T-helper 2 cell treated with Interferon-gamma antibody and Interleukin-4, amounts not matched to agents 5 μg/mL and 100 μg/mL, for 36 hours (primary cell): ENCODE measurements at places on chromosomes 5 and 9.

- H3K4me3 ChIP-seq: no peak overlapping the region
- H3K27me3 ChIP-seq: no peaks in the 10 kb centered on the region
- DNase-seq: no peak
- peaks cover 2% of the 10 kb centered on the region for H3K4me1 ChIP-seq
- peaks cover 40% of the 10 kb centered on the region for H3K36me3 ChIP-seq
These were observed 30.7 kb downstream of the DHX29 start for GRCh38 chr5:55276771-55277170.

DNA sequence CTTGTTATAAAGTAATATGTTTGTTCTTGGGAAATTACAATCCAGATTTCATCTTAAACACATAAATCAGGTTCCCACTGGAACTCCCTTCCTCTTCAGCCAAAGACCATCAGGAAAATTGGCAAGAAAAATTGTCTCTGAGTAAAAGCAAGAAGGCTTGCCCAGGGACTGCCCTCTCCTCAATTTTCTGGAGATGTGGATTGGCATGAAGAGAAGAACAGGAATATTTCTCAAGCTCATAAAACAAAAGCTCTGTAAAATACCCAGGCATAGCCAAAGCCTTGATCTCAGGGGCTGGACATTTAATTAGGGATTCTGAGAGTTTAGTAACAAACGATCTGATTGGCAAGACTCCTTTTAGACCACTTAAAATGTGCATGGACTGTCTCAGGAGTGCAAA lies 223.4 kb downstream of the ZNF608 start:
- no peaks in the 10 kb centered on the region for H3K36me3 ChIP-seq
- no peaks in the 10 kb centered on the region for H3K4me1 ChIP-seq
- H3K4me3 ChIP-seq: no peak overlapping the region
- H3K27ac ChIP-seq: no peak overlapping the region
- DNase-seq: no peak

DNA sequence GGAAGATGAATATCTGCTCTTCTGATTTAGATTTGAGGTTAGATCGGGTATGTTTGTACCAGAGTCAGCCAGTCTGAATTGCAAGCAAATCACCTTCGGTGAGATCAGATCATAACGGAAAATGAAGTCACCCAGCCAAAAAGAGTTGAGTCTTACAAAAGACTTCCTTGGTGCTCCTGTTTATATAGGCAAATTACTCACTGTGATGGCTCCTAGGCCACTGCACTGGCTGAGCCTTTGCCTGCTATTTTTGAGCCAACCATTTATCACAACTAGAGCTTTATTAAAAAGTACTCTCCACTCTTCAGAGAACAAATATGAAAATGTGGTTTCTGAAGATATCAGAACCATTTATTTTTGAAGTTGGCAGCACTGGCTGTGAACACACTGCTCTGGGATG lies 277.7 kb upstream of the PCSK5 start:
- no peak overlapping the region for H3K27ac ChIP-seq
- no peaks in the 10 kb centered on the region for H3K36me3 ChIP-seq
- H3K4me3 ChIP-seq: no peak overlapping the region
- no peaks in the 10 kb centered on the region for H3K4me1 ChIP-seq
- DNase-seq: no peak

- no peaks in the 10 kb centered on the region for H3K4me1 ChIP-seq
- no peak overlapping the region for H3K4me3 ChIP-seq
- no peak for DNase-seq
- H3K27me3 ChIP-seq: no peaks in the 10 kb centered on the region
- no peaks in the 10 kb centered on the region for H3K36me3 ChIP-seq
- H3K27ac ChIP-seq: no peak overlapping the region
These were observed 1763.7 kb downstream of the EFNA5 start for GRCh38 chr5:105907016-105907415.

DNA sequence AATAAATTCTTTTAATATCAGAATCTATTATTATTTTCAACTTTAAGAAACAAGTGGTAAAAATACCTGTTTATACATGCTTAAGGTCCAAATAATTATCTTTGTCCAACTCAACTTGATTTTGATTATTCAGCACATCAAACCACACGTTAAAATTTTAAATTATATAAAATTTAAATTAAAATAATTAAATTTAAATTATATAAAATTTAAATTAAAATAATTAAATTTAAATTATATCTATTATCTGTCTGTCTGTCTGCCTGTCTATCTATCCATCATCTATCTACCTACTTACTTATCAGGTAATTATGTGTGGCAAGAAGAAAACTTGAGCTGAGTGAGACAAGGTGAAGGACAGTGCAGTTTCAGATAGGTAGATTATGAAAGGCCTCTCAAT lies 605.3 kb upstream of the RIOK2 start:
- DNase-seq: no peak
- H3K27me3 ChIP-seq: no peaks in the 10 kb centered on the region
- H3K27ac ChIP-seq: no peak overlapping the region
- H3K36me3 ChIP-seq: no peaks in the 10 kb centered on the region
- H3K4me1 ChIP-seq: no peaks in the 10 kb centered on the region

DNA sequence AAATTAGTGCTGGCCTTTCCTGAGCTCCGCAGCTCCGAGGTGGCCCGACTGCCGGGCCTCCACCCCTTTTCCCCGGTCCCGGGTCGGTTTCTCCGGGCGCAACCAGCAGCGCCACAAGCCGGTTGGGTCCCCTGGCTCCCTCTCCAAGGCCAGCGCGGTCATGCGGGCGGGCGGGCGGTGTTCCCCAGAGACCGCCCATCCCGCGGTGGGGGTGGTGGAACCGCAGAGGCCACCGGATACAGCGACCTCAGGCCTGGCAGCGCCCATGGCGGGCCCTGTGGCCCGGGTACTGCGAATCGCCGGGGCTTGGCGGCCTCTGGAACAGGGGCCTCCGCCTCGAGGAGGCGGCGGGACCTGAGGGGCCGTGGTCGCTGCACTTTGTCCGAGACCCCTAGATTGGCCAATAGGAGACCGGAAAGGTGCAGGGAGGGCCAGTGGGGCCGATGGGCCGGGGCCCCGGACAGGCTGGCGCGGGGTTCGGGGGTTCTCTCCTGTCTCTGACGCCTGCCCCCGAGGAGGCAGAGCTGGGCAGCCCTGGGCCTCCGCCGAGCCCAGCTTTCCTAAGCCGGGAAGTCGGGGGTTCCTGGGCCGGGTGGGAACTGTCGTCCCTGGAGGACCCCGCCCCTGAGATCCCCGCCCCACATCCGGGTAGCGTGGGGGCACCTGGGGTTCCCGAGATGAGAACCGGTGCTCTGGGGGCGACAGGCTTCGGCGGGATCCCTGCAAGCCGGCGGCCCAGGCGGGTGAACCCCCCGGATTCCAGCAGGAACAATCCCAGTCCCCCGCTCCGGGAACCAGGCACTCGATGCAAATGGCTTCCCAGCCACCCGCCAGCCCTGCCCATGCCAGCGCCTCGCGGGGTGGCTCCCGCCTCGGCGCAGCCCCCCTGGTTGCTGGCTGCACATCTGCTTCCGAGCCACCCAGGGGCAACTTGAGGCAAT lies 293.9 kb downstream of the ZSWIM6 start:
- no peaks in the 10 kb centered on the region for H3K4me1 ChIP-seq
- peaks cover 43% of the 10 kb centered on the region for H3K27me3 ChIP-seq
- H3K36me3 ChIP-seq: no peaks in the 10 kb centered on the region
- H3K4me3 ChIP-seq: no peak overlapping the region
- no peak overlapping the region for H3K27ac ChIP-seq

GRCh38 chr9:98771209-98771874 lies 25.0 kb downstream of the ANKS6 start:
- no peak for DNase-seq
- no peaks in the 10 kb centered on the region for H3K4me1 ChIP-seq
- no peaks in the 10 kb centered on the region for H3K36me3 ChIP-seq
- H3K4me3 ChIP-seq: no peak overlapping the region
- H3K27ac ChIP-seq: no peak overlapping the region

DNA sequence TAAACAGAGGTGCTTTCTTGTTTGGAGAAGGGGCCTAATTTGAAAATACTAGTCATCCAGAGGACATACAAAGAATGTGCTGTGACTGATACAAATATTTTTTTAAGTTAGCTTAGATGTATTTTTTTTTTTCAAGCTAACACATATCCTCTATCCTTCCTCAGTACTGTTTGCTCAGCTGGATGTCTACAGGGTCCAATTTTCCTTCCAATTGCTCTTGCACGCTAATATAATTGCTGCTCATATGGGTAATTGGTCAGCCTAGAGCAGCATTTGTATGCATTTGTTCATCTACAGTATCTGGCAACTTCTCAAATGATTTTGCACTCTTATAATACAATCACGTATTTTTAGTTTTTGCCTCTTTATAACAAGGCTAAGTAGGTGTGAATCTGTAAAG lies 84.7 kb downstream of the ZDHHC21 start:
- H3K4me1 ChIP-seq: no peaks in the 10 kb centered on the region
- no peaks in the 10 kb centered on the region for H3K27me3 ChIP-seq
- no peak overlapping the region for H3K4me3 ChIP-seq
- H3K27ac ChIP-seq: no peak overlapping the region

- no peaks in the 10 kb centered on the region for H3K27me3 ChIP-seq
- H3K4me3 ChIP-seq: no peak overlapping the region
- H3K4me1 ChIP-seq: no peaks in the 10 kb centered on the region
These were observed 113.4 kb downstream of the FBN2 start for GRCh38 chr5:128424646-128425045.

DNA sequence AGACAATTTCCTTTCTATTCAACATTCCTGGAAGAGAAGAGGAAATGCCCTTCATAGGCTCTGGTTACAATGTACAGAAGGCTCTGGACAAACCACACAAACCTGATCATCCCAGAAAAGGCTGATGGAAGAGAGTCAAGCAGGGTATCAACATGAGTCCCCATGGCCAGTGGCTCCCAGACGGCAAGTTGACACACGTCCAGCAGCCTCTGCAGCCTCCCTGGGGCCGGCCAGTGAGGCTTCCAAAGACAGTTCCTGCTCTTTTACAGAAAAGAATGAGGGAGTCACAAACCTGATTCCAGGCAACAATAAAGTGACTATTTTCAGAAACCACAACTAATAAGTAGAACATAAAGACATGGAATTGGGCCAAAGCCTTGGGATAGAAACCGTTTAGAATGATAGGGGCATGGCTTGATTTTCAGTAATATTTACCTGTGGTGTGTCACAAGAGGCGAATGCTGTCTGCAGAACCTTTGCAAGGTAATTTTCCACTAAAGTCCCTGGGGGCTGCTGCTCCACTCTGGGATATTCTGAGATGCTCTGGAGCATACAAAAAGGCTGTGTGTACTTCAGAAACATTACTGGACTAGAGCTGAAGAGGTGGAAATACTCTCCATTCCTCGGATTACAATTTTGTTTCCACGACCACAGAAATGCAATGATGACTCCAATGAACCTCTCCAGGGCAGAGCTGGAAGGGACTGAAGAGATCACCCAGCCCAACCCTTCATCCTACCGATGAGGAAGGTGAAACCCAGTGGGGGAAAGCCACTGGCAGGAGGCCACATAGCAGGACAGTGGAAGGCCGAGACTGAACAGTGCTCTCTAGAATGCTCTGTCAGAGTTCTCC lies 10.4 kb downstream of the MED27 start:
- H3K27me3 ChIP-seq: no peaks in the 10 kb centered on the region
- peaks cover 2% of the 10 kb centered on the region for H3K4me1 ChIP-seq
- no peak overlapping the region for H3K4me3 ChIP-seq
- no peak for DNase-seq

GRCh38 chr5:133048993-133049725 lies 2.7 kb upstream of the HSPA4 start:
- H3K36me3 ChIP-seq: peaks cover 5% of the 10 kb centered on the region
- H3K27me3 ChIP-seq: no peaks in the 10 kb centered on the region
- H3K4me1 ChIP-seq: peaks cover 10% of the 10 kb centered on the region
- H3K27ac ChIP-seq: no peak overlapping the region

DNA sequence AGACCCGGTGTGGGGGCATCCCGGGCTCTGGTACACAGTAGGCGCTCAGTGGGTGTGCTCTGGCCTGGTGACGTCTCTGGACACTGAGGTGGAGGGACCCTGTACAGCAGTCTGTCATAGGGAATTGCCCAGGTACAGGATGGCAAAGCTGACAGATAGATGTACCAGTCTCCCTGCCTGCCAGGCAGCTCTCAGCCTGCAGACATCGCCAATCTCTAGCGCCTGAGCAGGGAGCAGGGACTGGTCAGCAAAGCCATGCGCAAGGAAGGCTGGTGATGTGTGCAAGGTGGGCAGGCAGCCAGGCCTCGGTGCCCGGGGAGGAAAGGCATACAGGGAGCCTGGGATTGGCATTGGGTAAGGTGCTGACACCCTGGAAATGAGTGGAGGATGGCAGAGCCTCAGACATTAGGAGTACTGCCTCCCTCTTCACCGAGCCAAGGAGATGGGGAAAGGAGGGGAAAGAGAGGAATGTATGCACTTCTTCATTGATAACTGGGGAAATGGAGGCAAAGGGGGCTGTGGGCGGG lies 33.9 kb upstream of the BRD3 start:
- no peak overlapping the region for H3K27ac ChIP-seq
- H3K4me1 ChIP-seq: no peaks in the 10 kb centered on the region
- no peaks in the 10 kb centered on the region for H3K27me3 ChIP-seq
- H3K4me3 ChIP-seq: no peak overlapping the region
- DNase-seq: no peak

DNA sequence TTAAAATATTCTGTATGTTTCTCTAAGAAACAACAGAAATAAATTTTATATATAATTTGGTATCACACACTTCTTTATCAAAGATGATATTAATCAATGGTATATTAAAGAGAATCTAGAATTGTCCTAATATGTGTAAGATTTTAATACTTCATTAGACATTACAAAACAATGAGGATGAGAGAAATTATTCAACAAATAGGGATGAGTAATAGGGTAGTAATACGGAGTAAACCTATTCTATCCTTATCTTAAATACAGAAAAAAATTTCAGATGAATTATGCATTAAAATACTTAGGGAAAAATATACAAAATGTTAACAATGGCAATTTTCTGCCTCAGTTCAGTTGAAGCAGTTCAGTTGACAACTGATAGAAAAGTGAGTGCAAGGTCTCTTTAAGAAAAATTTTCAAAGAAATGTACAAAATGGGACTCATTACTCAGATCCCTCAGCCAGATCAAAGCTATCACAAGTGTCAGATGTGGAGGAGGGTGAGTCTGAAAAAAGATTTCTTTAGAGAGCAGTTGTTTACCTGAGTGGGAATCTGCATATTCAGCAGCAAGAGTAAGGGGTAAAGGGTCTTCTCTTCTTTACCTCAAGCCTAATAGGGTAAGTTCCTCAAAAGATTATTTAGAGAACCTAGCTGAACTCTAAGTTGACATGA lies 56.7 kb upstream of the GCNT4 start:
- no peaks in the 10 kb centered on the region for H3K4me1 ChIP-seq
- no peaks in the 10 kb centered on the region for H3K36me3 ChIP-seq
- H3K4me3 ChIP-seq: no peak overlapping the region
- no peak overlapping the region for H3K27ac ChIP-seq
- H3K27me3 ChIP-seq: peaks cover 2% of the 10 kb centered on the region
- no peak for DNase-seq

- peaks cover 3% of the 10 kb centered on the region for H3K4me1 ChIP-seq
- no peak overlapping the region for H3K27ac ChIP-seq
- no peak overlapping the region for H3K4me3 ChIP-seq
- H3K36me3 ChIP-seq: peaks cover 72% of the 10 kb centered on the region
These were observed 54.4 kb downstream of the KCNV2 start for GRCh38 chr9:2771661-2772060.

DNA sequence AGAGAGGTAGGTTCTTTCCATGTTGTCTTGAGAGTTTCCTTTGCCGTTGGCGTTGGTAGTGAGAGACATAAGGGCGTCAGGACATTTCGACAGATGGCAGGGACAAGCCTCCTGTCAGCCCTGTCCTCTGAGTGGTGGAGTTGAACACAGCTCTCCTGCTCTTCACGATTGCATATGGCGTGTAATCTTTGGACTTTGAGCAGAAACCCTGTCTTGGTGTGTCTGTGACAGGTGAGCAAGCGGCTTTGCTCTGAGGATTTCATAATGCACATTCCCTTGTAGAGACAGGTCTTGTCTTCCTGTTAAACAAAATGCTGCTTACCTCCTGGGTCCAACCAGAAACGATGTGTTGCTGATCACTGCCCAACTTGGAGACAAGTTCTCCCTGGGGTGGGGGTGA lies 146.5 kb downstream of the NXNL2 start:
- H3K27me3 ChIP-seq: no peaks in the 10 kb centered on the region
- H3K4me3 ChIP-seq: no peak overlapping the region
- DNase-seq: no peak
- H3K4me1 ChIP-seq: no peaks in the 10 kb centered on the region
